DMS153 (cell line): ENCODE measurements at places on chromosomes 12 and 14.

GRCh38 chr12:6936636-6937480 is 6.8 kb upstream of the RNU7-1 start:
- DNase-seq, result no peak

- DNase-seq, result no peak
Observed at GRCh38 chr14:52067873-52068614, 815 bp downstream of the NID2 start.

DNA sequence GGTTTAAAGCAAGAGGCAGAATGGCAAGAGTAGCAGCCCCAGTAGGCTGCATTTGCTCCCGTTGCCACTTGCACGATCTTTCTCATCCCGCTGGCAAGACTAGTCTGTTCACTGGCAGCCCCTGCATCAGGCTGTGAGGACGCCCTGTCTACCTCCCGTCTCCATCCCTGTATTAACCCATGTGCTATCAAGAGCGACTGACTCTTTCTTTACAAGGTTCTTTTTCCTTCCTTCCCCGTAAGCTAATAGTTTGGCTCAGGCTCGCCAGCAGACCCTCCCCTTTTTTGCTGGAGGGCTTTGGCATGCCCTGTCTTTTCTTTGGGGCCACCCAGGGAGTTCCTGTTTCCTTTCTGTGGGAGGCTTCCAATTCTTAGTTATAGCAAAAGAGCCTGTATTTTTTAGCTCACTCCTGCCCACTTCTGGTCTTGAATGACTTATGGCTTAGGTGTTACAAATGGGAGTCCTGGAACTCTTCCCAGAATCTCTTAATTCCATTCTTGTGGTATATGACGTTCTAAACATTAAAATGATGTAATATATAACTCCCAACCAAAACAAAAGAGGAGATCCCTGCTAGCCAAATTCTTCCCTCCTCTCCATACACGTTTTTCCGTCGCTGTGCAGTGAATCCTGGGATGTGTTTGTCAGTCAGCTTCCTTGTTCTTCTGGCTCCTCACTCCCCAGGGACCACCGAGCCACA is 149.0 kb downstream of the PRKCH start:
- no peak for DNase-seq

DNA sequence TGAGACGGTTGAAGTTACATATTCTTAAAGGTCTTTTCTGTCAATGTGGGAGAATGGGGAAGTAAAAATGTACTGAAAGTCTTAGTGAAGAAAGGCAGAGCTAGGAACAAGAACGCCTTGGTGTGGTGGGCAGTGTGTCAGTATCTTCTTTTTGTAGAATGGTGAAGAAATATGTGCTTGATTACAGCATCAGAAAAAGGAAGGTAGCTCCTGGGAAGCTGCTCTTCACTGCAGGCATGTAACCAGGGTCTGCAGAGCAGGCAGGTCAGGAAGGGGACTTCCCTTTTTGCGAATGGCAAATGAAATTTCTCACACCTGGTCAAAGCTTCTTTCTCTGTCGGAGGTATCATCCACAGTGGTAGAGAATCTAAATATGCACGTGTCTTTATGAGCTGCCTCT is 226.2 kb downstream of the ADAMTS20 start:
- no peak for DNase-seq

DNA sequence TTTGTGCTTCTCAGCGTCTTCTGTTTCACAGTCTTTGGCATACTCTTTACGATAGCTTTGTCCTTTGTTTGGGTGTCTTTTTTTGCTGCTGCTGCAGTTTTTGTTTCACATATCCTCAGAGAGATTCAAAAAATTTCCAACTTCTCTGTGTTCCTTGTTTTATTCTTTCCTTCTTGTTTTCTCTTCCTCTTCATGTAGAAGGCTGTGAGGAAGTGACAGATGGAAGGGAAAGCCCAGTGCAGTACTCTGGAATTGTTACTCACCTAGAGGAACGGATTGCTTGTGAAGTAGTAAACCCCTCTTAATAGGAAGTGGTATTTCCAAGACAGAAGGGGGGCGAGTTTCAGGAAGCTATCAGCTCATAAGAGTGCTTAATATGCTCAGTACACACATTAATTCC is 1.7 kb downstream of the CREBL2 start:
- DNase-seq, result no peak

- DNase-seq, result no peak
Observed at GRCh38 chr12:69112616-69113015, 126.8 kb upstream of the CPSF6 start.

- DNase-seq, result no peak
Observed at GRCh38 chr14:21505012-21505553, 6.1 kb downstream of the METTL3 start.

- DNase-seq, result no peak
Observed at GRCh38 chr14:104784218-104784568, 11.4 kb downstream of the AKT1 start.

- DNase-seq, result no peak
Observed at GRCh38 chr12:110024051-110024450, 24.3 kb downstream of the C12orf76 start.

- DNase-seq, result no peak
Observed at GRCh38 chr12:116104167-116104767, 173.2 kb downstream of the MED13L start.

- DNase-seq, result no peak
Observed at GRCh38 chr12:21718403-21718802, 56.1 kb downstream of the KCNJ8 start.

DNA sequence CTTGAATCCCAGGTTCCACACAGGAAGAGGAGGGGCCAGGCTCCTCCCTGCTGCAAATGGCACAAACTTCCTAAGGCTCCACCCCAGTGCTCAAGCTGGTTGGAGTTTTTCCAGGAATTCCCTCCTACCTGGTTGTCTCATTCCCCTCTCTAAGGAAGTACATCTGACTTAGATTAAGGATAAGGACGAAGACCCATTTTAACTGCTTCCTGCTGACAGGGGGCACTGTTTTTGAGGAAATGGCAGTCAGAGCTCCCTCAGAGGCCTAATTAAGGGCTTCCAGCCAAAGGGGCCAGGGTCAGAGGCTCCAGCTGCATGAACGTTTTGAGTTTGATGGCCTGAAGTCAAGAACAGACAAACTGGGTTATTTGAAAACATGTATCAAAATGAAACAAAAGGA is 1084.7 kb downstream of the SLC6A15 start:
- no peak for DNase-seq

GRCh38 chr14:30906752-30907658 is 32.6 kb downstream of the COCH start:
- no peak for DNase-seq

DNA sequence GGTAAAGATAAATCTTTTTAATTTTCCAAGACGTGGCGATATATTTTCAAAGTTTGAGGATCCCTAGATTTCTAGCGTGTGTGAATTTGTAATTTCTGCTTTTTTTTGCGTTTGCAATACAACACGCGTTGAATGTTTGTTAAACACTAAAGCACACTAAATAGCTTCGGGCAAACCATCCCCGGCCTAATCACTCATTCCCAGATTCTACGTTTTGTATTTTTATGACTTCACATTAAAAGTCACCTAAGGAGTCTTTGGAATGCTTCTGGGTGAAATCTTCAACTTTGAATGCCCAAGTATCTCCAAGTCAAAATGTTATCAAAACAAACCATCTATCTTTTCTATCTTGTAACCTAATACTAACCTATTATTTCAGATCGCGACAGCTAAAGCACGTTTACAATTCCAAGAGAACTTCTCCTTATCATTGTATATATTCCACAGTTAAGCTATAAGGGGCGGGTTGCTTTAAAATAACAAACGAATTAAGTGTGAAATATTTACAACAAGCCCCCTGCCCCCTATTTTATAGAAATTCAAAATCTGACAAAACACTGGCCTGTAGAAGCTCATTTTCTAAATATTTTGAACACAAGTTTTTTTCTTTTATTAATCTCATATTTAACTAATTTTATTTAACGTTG is 1.1 kb downstream of the ALX1 start:
- no peak for DNase-seq

DNA sequence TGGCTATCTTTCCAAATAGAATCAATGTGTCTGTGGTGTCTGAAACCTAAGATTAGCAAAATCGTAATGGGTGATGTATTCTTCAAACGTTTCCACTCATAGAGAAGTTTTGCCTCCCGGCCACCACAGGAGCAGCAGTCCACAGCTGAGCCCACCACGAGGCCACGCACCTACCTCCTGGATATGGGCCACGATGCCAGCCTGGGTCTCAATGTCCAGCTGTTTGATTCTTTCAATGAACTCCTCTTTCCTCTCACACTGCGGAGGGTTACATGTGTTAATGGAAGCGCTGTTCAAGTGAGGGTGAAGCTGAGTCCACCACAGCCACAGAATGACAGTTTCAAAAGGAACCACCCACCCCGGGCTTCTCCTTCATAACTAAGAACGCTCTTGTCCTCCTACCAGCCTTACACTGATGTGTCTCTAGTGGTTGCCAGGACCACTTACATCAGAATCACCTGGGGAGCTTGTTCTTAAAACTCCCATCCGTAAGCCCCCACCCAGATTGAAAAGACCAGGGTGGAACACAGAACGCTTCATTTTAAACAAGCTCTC is 75.3 kb downstream of the CCDC88C start:
- no peak for DNase-seq

GRCh38 chr12:20460956-20461355 is 92.6 kb downstream of the PDE3A start:
- no peak for DNase-seq

GRCh38 chr12:2302711-2303580 is 250.2 kb downstream of the CACNA1C start:
- DNase-seq, result no peak

- peak; percentile 26 for DNase-seq
Observed at GRCh38 chr14:102540315-102541028, 30.9 kb upstream of the ANKRD9 start.

DNA sequence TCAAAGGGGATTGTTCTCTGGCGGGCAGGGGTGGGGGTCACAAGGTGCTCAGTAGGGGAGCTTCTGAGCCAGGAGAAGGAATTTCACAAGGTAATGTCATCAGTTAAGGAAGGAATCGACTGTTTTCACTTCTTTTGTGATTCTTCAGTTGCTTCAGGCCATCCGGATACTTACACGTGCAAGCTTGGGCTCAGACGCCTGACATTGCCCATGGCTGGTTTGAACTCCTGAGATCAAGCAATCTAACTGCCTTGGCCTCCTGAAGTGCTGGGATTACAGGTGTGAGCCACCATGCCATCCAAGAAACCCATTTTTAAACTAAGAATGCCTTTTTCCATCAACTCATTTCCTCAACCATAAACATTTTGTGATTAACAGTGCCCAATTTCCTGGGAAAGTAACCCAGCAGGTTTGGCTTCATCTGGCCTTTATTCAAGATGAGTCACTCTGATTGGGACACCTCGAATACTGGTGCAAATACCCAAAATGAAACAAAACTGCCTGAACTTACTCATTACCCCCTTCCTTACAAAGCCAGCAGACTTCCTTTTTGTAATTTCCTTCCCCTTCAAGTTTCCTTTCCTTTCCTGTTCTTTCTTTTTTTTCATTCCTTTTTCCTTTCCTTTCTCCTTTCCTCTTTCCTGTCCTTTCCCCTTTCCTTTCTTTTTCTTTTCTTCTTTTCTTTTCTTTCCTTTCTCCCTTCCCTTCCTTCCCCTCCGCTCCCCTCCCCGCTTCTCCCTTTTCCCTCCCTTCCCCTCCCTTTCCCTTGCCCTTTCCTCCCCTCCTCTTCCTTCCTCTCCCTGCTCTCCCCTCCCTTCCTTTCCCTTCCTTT is 10.2 kb upstream of the RNASE10 start:
- no peak for DNase-seq

GRCh38 chr14:94423453-94424056 is 29.0 kb downstream of the SERPINA11 start:
- DNase-seq, result no peak

DNA sequence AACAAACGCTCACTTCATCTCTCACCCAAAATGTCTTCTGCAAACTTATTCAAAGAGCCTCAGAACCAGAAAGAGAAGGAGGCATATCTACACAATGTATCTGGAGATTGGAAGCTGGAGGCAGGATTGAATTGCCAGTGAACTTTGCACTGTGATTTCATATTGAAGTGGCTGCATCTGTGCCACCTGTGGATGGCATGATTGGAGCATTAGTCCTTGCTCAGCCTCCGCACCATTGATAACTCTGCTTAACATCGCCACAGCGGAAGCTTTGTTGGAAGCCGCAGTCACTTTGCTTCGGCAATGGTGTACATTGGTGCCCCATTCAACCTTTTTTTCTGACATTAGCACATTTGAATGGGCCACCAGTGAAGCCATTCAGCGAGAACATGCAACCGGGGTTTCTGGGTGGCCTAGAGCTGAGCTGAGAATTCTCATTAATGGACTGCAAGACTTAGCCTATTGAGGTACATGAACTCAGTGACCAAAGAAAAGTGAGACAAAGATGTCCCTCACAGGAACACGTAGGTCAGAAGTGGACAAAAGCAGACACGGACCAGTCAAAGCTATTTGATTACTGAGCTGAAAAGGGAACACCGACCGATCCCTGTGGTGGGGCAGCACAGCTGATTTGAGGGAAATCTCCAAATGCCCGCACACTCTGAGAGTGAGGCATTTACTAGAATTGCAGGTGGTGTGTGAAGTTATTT is 130.4 kb downstream of the BRMS1L start:
- no peak for DNase-seq

DNA sequence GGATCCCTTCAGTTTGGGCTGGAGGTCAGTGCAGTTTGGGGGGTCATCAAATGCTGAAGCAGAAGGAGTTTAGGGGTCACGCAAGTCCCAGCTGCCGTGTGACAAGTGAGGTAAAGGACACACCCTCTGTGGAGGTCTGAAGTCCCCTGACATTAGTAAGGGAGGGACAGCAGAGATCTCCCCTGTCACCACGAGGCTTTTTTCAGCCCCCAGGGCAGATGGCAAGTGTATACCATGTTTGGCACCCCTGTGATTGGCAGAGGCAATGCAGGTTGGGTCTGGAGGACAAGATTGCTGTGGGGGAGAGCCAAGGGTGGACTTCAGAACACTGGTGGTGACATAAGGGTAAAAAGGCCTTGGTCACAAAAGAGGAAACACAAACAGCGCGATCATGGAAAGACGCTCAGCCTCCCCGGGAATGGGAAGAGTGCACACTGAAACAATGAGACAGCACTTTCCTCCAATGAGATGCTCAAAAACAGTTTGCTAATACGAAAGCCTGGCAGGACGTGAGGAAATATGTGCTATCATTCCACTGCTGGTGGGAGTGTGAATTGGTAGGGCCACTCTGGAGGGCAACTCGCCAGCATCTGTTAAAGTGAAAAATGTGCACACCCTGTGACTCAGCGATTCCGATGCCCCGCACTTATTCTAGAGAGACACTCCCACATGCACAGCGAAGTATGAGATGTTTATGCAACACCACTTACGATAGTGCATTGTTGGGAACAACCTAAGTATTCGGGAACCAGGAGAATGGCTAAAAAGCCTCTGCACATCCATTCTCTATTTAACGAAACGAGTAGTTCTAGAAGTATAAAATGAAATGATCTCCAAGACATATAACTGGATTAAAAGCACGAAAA is 14.4 kb upstream of the CD27 start:
- peak; percentile 20 for DNase-seq

GRCh38 chr12:30968211-30968610 is 41.7 kb downstream of the TSPAN11 start:
- DNase-seq, result no peak

GRCh38 chr12:87280356-87280755 is 748.8 kb downstream of the C12orf50 start:
- no peak for DNase-seq

- no peak for DNase-seq
Observed at GRCh38 chr12:28425526-28425925, 235.3 kb downstream of the CCDC91 start.
